ENCODE measurements at places on chromosomes 6 and 20. TPM values are rescaled to one million over a fixed set of nuclear protein-coding genes. Genes with fewer than 3 reads are reported as not detected.

DNA sequence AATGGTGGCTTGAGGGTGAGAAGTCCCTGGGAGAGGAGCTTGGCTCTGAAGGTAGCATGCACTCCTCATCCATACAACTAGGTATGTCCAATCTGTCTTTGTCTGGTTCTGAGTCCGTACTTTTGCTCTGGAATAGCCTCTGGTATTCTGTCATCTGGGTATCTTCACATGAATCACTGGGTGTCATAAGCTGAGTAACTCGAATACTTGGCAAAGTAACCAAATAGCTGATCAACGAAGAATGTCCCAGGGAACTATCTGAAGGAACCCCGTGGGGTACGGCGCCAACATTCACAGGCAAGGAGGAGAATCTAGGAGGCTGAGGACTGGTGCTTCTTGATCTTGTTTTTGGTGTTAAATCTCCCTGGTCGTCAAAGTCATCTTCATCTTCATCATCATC is 184.8 kb downstream of the HIVEP2 start:
- DNase-seq: no peak

DNA sequence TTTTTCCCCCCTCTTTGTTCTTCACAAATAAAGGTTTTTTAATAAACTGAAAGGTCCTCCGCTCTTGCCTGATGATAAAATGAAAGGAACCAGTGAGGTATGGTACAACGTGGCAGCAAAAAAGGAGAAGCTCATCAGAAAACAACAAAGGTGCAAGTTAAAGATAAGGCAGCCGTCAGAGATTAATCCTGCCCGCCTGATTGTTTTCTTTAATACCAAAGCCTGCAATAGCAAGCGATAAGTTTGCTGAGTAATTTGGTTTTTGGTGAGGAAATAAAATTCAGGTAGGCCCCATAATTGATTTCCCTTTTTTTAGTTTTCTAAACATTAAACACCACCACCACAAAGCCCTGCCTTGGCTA is 177.9 kb downstream of the MBOAT1 start:
- no peak for DNase-seq

DNA sequence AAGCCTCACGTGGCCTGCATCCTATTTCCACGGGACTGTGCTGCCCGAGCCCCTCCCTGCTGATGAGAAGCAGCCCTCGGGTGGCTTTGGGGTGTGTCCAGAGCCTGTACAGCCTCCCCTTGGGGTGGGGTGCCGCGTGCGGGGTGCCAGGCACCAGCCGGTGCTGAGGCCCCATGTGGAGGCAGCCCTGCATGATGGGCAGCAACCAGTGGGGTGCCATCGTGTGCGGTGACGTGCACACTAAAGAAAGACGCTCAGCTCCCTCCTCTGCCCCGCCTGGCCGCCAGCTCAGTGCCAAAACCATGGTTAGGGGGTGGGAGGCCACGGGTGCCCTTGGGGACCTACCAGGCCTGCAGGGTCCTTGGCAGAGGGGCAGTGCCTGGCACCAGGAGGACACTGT is 26.2 kb downstream of the NTSR1 start:
- no peak for DNase-seq

GRCh38 chr20:12699374-12700228 is 309.2 kb upstream of the SPTLC3 start:
- no peak for DNase-seq

- peak; percentile 29 for DNase-seq
Observed at GRCh38 chr6:130161683-130162404, 60.9 kb downstream of the SAMD3 start.

- DNase-seq: no peak
Observed at GRCh38 chr20:7722564-7722963, 217.7 kb downstream of the HAO1 start.

- DNase-seq: no peak
Observed at GRCh38 chr6:136739501-136739900, 52.8 kb downstream of the MAP3K5 start.

The PKIG gene
- polyA plus RNA-seq: 62.8 TPM

The ADGRF4 gene
- polyA plus RNA-seq: 0.30 TPM

Data from left renal cortex interstitium (tissue), 4 donors.